ENCODE measurements at places on chromosomes 3 and 15.

DNA sequence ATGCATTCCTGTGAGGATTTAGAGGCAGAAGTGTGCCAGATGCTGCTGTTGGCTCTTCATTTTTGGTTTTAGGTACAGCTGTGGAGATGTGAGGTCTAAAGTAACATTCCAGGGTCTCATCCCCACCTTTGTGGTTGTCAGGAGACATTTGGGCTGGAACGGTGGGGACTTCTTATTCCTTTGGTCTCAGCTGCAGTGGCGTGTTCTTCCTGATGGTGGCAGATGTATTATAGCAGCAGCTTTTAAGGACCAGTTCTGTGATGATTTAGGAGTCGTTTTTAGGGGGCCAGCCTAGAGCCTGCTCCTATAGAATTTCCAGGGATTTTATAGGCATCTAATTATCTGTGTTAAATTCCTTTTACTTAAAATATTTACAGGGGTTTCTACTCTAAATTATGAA, 221.0 kb upstream of the EOMES start:
- peak; percentile 8 for DNase-seq

GRCh38 chr3:16249886-16250285, 14.9 kb downstream of the DPH3 start:
- no peak for DNase-seq

GRCh38 chr15:94230431-94230882, 904 bp upstream of the MCTP2 start:
- DNase-seq, result no peak

DNA sequence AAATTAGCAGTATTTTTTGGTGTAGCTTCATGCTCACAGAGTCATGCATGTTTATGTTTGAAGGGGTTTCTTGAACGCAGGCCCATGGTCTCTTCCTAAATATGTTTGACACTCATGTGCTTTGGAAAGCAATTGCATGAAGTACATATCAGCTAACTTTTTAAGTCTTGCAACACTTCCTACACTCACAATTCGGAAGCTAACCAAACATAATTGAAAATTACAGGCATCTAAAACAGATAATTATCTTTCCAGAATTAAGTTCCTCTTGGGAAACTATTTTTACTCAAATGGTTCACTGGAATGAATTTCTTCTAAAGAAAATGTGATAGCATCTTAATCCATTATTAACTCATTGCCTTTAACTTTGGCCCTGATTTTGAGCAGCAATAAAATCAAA, 438.9 kb downstream of the RAP2B start:
- DNase-seq, result no peak

GRCh38 chr3:182487611-182488010, 305.7 kb upstream of the ATP11B start:
- DNase-seq, result no peak

DNA sequence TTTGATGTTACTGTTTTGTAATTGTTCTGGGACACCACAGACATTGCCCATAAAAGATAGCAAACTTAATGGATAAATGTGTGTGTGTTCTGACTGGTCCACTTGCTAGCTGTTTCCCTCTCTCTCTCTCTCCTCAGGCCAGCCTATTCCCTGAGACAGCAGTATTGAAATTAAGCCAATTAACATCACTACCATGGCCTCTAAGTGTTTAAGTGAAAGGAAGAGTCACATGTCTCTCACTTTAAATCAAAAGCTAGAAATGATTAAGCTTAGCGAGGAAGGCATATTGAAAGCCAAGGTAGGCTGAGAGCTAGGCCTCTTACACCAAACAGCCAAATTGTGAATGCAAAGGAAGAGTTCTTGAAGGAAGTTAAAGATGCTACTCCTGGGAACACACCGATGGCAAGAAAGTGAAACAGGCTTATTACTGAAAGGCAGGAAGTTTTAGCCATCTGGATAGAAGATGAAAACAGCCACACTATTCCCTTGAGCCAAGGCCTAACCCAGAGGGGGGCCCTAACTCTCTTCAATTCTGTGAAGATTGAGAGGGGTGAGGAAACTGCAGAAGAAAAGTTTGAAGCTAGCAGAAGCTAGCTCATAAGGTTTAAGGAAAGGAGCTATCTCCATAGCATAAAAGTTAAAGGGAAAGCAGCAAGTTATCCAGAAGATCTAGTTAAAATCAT, 295.1 kb downstream of the CHST2 start:
- DNase-seq, result no peak

DNA sequence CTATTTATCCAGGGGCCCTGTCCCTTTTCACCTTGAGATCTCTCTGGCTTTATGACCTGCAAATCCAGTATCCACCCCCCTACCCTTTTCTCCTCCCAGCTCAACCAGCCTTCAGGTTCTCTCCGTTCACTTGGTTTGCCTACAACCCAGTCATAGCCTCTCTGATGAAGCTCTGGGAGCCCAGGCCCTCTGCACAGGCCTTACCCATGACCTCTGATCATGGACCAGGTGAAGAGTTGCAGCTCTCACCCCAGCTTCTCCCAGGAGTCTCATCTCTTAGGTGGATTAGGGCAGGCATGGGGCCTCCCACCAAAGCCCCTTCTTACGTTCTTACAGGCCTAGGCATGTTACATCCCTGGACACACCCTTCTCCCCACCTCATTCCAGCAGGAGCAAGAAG, 59.8 kb downstream of the EXOG start:
- no peak for DNase-seq

DNA sequence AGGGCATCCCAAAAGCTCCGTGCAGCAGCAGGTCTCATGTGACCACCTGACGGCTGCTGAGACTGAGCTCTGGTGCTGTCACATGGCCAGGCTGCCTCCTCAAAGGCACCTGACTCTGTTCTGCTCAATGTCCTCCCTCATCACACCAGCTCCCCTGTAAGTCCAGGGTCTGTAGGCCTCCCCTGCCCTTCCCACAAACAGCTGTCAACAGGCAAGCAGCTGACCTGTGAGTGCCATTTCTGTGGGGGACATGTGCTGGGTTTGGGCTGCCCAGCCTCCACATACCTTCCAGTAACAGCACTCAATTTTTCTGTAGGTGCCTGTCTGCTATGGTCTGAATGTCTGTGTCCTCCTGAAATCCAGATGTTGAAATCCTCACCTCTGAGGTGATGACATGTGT, 11.2 kb downstream of the NUP210 start:
- DNase-seq, result no peak

DNA sequence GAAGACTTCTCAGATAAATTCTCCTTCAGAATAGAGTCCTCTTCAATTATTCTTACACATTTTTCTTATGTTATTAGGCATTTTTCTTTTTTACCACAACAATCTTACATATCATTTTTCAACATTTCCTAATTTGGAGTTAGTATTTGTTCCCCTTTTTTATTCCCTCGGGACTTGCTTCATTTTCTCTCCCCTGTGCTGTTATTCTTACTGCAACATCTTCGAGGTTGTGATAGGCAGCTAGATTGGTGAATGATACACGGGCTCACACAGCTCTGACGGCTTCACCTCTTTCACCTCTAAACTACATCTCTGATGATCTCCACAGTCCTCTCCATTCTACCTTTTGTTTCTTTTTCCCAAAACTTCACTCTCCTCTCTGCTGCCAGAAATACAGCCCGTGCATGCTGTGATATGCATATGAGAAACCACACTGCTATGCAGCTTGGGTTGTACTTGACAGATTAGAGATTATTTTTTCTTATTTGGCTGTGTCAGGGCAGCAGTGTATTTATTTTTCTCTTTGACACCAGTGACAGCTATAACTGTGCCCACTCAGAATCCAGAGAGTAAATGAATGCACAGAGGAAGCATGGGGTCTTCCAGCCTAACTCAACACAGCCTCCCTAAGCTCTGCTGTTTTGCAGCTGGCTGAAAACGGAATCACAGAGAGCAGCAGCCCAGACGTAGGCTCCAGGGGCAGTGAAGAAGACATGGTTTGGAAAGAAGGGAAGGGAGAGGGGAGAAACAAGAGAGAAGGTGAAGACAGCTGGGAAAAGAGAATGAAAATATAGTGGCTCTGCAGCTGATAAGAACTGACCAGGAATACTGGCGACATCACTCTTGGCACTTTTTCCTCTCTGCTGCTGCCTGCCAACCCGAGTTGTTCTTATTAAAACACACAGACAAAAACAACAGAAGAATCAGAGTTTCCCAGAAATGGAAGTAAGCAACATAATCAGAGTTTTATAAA, 61.8 kb downstream of the SLC9A9 start:
- no peak for DNase-seq

DNA sequence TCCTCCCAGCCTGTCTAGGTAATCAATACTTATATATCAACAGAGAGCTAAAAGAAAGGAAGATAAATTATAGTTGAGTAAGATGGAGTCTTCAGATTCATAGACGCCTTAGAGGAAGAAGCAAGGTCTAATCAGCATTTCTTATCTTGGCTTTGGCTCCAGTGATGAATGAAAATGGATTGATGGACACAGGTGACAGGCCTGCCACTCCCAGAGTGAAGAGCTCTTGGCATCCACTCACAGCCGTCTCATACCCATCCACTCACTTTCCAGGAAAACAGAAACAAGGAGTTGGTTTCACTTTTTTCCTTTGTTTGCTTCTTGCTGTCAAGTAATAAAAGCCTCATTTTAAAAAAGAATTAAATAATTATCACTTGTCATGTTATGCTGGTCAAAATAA, 168.2 kb downstream of the MFSD1 start:
- no peak for DNase-seq

GRCh38 chr3:172846103-172846561, 95.6 kb downstream of the ECT2 start:
- DNase-seq, result no peak

DNA sequence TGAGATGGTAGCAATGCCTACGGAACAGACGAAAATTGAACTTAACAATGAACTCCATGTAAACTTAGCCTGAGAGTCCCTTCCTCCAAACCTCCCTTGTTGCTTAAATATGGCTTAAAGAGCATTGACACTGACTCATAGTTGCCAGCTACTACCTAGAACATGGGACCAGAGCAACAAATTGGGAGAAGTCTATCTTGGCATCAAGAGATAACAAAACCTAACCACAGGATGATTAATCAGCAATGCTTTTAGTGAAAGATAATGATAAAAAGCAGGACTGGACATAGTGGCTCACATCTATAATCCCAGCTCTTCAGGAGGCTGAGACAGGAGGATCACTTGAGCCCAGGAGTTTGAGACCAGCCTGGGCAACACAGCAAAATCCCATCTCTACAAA, 117.8 kb upstream of the MNS1 start:
- DNase-seq, result no peak
